ENCODE measurements at places on chromosomes 5 and 9.

DNA sequence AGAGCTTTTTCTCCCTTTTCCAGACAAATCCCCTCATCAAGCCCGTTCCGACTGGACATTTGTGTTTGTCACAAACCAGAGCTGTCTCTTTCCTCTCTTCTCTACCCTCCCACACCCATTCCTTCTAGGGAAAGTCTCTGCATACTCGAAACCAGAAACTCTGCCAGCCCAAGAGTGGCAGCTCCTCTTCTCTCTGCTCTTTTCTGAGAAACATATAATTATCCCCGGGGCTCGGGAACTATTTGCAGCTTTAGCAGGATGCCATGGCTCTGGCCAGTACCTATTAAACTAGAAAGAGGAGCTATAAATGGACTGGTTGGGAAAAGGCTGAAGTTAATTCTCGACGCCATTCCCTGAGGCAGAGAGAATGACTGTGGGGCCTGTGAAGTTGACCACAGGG, 82.6 kb downstream of the SH3PXD2B start:
- no peak for DNase-seq

DNA sequence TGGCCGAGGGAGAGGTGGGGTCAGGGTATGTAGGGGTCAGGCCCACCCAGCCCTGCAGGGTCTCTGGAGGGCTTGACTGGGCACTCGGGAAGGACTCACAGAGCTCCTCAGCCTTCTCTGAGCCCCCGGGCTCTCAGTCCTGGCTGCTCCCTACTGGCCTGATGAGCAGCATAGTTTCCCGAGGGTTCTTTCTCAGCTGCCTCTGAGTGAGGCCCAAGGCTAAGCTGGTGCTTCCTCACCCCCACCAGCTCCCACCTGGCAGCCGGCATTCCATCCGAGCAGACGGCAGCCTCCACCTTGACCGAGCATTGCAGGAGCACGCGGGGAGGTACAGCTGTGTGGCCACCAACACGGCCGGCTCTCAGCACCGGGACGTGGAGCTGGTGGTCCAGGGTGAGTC, 56.0 kb downstream of the HMCN2 start:
- no peak for DNase-seq

- DNase-seq = no peak
Measured at GRCh38 chr5:37075399-37075950, 173.7 kb downstream of the CPLANE1 start.

DNA sequence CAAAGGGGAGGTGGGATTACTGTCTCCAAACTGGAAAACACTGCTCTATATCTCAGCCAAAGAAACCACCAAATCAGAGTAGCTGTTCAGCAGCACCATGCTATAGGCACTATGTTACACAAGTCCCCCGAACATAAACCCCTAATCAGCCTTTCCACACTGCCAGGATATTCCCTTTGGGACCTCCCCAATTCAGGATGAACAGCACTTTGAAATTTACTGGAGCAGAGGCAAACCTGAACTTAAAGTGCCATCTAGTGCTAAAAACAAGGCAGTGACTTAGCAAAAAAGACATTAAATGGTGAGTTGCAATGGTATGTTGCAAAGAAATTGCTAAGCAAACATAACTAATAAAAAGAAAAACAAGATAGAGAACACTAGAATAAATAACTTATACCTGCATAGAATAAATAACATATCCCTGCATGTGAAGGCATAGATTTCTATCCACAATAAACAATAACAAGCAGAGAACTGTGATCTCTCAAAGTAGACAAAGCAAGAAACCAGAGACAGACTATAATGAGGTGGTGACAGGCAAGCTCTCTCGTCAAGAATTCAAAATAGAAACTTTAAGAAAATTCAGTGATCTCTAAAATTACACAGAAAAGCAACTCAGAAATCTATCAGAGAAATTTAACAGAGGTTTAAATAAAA, 584.4 kb upstream of the ACO1 start:
- peak; percentile 5 for DNase-seq

DNA sequence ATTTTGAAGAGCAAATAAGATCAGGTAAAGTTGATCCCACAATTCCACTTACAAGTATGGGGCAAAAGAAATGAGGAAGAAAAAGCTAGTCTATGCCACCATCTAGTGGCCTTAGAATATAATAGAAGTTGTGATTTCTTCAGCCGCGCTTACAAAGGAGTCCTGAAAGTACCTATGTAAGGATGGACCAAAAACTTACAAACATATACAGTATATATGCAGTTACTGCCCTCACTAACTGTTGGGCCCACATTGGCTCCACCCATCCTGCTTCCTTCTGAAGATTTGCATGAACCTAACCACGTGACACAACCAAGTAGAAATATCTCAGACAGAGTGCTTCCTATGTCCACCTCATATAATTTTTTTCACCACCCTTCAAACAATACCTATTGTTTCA, 11.7 kb upstream of the OR13D1 start:
- peak; percentile 34 for DNase-seq

DNA sequence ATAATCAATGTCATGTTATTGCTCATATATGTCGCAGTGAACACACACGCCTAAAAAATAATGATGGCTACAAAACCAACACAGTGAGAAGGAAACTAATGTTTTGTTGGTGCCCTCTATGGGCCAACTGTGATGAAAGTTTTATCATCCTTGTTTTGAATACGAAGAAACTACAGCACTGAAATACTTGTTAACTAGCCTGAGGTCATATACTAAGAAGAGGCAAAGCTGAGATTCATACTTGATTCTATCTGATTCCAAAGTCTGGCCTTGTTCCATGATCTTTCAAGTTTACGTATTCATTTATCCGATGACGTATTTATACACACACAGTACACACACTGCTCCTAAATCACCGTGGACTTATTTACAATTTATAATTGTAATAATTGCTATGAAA, 16.1 kb upstream of the DRD1 start:
- no peak for DNase-seq

- no peak for DNase-seq
Measured at GRCh38 chr9:36718612-36719011, 145.9 kb downstream of the MELK start.

GRCh38 chr9:7756088-7756487, 43.5 kb downstream of the DMAC1 start:
- no peak for DNase-seq

DNA sequence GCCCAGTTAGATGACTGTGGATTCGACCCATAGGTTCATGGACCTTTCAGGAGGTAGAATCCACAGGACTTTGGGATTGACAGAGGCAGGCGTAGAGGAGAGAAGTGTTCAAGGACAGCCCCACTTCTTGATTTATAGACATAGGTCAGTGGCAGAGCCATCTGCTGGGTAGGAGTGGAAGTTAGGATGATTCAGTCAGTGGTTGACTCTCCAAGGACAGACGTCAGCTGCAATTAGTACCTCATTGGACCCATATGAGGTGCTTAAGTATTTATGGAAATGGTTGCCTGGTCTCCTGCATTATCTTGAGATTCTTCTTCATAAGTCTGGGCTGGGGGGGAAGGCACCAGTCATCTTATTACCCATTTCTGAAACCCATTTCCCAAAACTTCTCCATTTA, 70.9 kb downstream of the SH3RF2 start:
- DNase-seq = no peak

- no peak for DNase-seq
Measured at GRCh38 chr9:126788634-126789349, 16.0 kb upstream of the ZBTB43 start.

Data from hindlimb muscle (tissue), 1 donor.